ENCODE measurements at places on chromosomes 3 and 15. TPM values are rescaled to one million over a fixed set of nuclear protein-coding genes. Genes with fewer than 3 reads are reported as not detected.
A peak's percentile ranks its signal among the peaks of the same experiment; 100 is the strongest.

The ITGB5 gene
- 49.2 TPM for total RNA-seq

DNA sequence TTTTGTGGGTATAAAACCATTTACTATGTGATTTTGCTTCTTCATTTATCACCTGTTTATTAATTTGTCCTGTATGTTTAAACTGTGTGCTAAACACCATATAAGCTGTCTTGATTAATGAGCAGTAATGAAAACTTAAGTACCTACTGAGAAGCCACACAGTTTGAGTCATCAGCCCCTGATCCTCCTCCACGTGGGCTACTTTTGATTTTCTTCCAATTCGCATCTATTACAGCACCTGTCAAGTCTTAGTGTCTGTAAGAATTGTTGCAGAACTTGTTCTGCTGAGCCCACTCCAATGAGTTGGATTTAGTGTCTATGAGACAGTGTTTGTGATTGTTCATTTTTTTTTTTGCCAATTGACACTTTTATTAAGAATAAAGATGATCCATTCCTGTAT is 16.8 kb downstream of the EPHA6 start:
- no peak overlapping the region for H3K4me3 ChIP-seq
- H3K36me3 ChIP-seq: no peaks in the 10 kb centered on the region
- peak; percentile 5 for DNase-seq
- no peak overlapping the region for H3K27ac ChIP-seq
- no peaks in the 10 kb centered on the region for H3K4me1 ChIP-seq

DNA sequence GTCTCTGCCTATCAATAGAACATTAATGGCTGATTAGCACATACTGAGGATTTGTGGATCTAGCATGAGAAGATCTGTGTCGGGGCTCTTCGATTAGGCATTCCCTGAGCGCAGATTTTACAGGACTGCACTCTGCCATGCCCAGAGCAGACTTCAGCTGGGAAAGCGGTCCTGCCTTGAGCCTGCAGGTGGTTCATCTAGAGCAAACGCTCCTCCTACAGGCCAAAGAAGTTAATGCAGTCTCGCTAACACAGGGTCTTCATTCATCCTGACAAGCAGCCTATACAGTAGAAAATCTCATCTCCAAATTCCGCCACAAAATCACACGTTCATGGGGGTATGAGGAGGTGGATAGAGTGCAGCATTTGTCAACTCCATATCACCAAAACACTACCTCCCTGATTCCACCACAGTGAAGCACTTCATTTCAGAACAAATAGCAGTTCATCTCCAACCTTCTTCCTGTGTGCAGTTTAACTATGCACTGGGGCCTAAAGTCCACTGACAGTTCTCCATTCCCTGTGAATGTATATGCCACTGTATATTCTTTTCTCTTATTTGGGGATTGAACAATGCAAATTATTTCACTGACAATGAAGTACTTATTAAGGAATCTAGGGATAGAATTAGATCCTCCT is 405.8 kb downstream of the IGSF11 start:
- no peaks in the 10 kb centered on the region for H3K27me3 ChIP-seq
- H3K4me3 ChIP-seq: no peak overlapping the region
- DNase-seq: peak; percentile 58
- H3K36me3 ChIP-seq: no peaks in the 10 kb centered on the region

DNA sequence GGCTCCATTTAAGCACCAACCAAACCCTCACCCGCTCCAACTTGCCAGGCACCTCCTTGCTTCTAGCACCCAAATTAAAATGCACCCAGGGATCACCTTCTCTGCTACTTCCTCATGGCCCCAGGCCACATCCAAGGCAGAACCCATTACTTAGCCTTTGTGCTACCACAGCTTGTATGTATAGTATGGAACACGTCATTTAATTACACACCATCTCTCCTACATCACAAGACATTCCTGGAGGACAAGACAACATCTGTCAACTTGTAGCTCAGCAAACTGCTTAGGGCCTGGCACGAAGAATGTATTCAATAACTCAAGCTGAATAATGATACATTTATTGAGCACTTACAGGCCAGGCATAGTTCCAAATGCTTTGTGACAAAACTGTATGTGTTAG is 23.3 kb downstream of the ZDHHC3 start:
- no peaks in the 10 kb centered on the region for H3K27me3 ChIP-seq
- peaks cover 46% of the 10 kb centered on the region for H3K36me3 ChIP-seq
- DNase-seq: no peak

- no peaks in the 10 kb centered on the region for H3K27me3 ChIP-seq
- H3K4me3 ChIP-seq: no peak overlapping the region
- H3K36me3 ChIP-seq: no peaks in the 10 kb centered on the region
- no peaks in the 10 kb centered on the region for H3K4me1 ChIP-seq
- no peak for DNase-seq
These were observed 15.8 kb downstream of the SLC9A9 start for GRCh38 chr3:143832433-143832832.

All from stomach (tissue), 19 donors.